ENCODE measurements at places on chromosomes 7 and 10.

GRCh38 chr10:94859086-94859485, 79.4 kb upstream of the CYP2C9 start:
- no peak for DNase-seq

DNA sequence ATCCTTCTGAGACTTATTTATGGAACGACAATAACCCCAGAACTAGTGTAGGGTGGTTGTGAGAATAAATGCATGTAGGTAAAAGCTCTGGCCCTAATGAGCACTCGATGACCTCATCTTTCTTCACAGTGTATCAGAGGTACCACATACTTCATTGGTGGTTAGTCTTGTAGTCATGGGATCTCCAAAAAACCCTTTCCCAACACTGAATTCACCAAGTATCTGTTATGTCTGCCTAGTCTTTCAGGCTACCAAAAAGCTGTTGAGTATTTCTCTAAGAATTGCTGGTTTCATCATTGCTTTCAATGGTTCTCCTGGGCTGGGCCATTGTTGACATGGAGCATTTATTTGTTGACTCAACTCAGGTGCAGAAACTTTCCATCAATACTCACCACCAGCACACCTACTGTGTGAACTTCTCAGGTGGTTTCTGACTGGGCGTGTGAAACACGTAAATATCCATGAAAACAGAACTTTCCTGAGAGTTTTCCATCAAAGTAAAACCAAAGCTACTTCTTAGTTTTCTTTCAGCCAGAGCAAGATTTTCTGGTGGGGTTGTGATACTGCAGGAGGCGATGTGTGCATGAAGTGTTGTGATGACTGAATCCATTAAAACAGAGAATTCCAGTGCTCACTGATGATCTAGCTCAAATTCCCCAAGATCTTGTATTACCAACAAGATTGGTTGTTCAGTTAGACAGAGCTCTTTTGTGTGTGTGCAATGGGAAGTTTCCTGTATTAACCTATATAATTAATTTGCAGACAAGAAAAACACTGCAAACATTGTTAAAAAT, 51.4 kb upstream of the SLC35B4 start:
- DNase-seq = no peak

DNA sequence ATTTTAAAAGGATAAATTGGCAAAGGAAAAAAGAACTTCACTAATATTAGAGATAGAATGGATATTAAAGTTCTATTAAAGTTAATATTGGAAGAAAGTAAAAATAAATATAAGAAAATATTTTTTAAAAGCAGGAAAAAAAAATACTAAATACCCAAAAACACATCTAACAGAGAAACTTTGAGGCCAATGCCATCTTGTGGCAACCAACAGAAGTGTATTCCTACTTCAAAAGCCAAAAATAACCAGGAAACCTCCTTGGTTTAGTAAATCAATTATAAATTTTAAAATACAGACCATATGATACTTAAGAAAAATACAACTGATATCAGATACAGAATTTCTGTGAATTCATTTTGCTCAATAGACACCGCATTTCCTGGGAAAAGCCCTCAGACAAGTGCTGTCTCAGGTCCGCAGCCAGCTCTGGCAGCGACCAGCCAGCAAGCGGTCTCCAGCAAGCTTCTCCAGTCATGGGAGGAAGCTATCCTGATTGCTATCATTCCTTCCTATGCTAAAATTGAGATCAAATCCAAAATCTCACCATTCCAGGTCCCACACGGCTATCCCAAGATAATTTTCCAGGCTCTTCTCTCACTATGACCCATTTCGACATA, 65.3 kb downstream of the LMBR1 start:
- DNase-seq = peak; percentile 36

GRCh38 chr7:92421676-92422435, 25.4 kb upstream of the GATAD1 start:
- DNase-seq = no peak

DNA sequence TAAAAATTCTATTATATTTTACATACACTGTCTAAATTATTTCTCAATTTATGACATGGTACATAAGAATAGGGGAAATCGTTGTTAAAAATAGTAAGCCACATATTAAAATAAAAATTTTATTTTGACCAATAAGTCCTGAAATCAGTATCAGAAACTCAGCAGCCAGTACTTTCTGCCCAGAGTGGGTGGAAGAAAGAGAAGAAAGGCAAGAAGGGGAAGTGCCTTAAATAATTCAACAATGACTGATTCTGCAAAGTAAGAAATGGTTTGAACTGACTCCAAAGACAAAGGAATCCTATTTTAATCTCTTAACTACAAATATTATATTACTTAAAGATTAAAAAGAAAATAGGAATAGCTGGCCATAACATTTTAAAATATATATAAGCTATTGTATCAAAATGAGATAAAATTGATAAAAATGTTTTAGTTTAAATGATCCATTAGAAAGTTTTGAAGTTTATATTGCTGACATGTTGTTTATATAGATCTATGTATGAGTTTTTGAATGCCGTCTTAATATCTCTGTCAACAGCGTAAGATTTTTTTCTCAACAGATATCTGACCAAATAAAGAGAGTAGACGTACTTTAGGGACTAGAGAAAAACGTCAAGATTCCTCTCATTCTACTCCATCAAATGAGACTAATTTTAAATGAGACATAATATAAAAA, 30.2 kb upstream of the NRCAM start:
- peak; percentile 3 for DNase-seq
